ENCODE measurements at places on chromosomes 16 and 17.
A peak's percentile ranks its signal among the peaks of the same experiment; 100 is the strongest.

- no peak for DNase-seq
These were observed 1.1 kb upstream of the HNF1B start for GRCh38 chr17:37745801-37746426.

- DNase-seq: no peak
These were observed 24.8 kb upstream of the ERN1 start for GRCh38 chr17:64154717-64155116.

DNA sequence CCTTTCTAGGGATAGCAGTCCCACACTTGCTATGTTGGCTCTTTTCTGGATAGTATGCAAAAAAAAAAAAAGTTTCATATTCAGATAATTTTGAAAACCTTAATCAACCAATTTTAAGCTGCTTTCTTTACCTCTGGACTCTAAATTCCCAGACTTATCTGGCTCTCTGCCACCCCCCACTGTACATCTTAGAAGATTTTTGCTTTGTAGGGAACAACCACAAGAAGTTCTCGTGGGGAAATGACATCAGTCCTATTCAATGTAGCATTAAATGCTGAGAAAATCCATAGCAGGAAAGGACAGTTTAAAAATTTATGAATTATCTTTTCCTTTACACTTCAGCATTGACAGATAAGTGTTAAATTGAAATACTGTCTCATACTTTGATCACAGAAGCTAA lies 562.7 kb upstream of the HSBP1 start:
- DNase-seq: peak; percentile 8

GRCh38 chr17:76095943-76096342 lies 7.6 kb downstream of the EXOC7 start:
- DNase-seq: no peak

DNA sequence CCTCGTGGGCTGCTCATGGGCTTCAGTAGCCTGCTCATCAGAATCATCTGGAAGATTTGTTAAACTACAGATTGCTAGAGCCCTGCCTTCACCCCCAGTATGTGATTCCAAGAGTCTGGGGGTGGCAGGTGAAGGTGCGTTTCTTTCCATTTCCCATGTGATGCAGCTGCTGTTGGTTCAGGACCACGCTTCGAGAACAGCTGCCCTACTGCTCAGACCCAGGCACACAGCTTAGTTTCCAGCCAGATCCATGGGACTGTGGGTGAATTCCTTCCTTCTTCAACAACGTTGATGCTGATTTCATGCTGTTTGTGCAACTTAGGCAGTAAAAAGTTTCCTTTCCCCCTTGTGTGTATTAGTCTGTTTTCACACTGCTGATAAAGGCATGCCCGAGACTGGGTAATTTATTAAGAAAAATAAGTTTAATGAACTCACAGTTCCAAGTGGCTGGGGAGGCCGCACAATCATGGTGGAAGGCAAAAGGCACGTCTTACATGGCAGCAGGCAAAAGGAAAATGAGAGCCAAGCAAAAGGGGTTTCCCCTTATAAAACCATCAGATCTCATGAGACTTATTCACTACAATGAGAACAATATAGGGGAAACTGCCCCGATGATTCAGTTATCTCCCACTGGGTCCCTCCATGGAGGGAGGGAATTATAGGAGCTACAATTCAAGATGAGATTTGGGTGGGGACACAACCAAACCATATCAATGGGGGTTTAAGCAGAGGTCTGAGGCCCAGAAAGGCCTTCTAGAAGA lies 159.2 kb downstream of the XYLT1 start:
- no peak for DNase-seq

DNA sequence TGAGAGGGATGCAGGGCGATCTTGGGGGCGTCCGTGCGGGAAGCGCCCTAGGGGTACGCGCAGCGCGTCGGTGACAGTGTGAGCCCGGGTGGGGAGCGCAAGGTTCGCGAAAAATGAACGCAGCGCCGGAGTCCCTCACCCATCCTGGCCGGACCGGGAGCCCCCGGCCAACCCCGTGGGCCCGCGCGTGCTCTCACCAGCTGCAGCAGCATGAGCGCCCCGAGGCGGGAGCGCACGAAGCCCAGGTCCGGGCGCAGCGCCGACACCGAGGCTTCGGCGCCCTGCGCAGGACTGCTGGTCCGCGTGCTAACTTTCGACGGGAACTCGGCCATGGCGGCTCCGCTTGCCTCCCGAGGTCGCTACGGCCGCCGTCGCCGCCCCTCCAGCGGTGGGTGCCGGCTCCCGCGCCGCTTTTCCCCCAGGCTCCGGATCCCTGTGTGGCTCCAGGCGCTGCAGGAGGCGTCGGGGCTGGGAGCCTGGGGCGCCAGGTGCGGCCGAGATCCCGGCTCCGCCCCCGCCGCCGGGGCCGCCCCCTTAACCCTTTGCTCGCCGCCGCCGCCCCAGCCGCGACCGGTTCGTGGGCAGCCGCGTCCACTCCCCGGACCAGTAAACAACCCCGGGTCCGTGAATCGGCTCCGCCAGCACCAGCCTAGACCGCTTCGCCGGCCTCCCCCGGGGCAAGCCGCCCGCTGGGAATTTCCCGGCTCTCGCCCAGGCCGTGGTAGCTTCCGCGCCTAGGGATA lies at the start of gene PLLP:
Gene PLLP, minus strand, starts transcription at position 464 of the 743 bp plus-strand sequence. Its CDS starts 132 bp downstream, at position 332.
- DNase-seq: peak; percentile 26

DNA sequence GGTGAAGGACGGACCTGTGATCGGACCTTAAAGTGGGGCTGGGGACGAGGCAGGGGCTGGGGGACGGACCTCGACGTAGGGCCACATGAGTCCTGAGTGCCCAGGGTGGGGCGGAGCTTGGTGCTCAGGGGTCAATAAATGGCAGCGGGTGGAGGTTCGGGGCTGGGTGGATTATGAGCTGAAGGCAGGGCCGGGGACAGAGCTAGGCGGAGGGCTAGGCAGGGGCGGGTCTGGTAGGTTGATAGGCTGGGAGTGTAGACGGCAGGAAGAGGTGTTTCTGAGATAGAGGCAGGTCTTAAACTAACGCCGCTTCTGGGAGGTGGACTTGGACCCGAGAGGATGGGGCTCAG lies 733 bp downstream of the CHRNB1 start:
- DNase-seq: no peak

Data from myocyte (in vitro differentiated cells).